ENCODE measurements at places on chromosomes 4 and X.

DNA sequence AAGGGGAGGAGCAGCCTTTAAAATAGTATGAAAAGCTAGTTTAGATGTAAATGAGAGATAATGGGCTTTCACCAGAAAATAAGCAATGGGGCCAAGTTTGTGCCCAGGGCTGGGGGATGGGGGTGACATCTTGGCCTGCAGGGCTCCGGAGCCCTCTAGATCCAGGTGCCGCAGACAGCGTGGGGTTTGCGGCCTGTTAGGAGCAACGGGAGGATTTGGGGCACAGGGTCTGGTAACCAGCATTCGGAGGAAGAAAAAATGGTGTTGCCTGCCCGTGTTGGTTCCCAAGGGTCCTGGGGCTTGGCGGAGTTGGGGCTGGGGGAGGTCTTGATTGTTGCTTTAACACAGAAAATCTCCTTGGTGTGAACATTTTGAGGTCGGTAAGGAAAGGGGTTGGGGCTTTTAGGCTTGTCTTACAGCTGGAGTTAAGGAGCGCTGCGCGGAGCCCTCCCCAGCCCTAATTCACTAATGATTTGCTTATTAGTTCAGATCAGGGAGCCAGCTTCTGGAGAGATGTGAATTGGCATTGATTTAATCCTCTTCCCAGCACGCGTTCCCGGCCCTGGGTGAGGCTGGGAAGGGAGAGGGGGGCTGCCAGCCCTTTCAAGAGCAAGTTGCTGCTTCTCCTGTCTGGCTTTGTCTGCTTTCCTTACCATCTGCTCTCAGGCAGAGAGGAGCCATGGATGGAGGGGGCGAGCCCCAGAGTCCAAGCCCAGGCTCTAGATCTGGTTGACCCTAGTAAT, 443.4 kb downstream of the BCOR start:
- H3K27ac ChIP-seq = peak overlapping the region; percentile 72
- peak overlapping the region; percentile 72 for H3K4me3 ChIP-seq
- H3K27me3 ChIP-seq = no peaks in the 10 kb centered on the region

- no peak overlapping the region for H3K27ac ChIP-seq
- H3K4me3 ChIP-seq = no peak overlapping the region
- H3K27me3 ChIP-seq = no peaks in the 10 kb centered on the region
- H3K36me3 ChIP-seq = no peaks in the 10 kb centered on the region
Observed at GRCh38 chr4:181194096-181194495, 1049.1 kb upstream of the TENM3 start.

DNA sequence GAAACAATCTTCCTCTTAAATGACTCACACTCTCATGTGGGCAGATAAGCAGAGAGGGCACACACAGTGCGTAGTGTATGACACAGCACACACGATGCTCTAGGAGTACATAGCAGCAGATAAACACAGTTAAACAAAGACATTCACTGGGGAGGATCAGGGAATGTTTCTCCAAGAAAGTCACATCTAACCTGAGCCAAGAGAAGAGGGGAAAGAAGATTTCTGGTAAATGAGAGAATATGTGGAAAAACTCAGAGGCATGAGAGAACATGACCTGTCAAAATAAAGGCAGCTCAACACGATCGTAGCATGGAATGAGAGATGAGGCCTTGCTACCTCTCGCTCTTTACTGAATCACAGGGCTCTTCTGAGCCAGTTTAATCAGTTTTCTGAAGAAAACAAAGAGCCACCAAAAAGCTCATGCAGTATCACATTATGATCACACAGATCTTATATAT, 251.0 kb downstream of the ANK2 start:
- H3K4me1 ChIP-seq = peaks cover 19% of the 10 kb centered on the region
- no peak for DNase-seq
- peaks cover 4% of the 10 kb centered on the region for H3K36me3 ChIP-seq
- peak overlapping the region; percentile 7 for H3K4me3 ChIP-seq
- peaks cover 2% of the 10 kb centered on the region for H3K27me3 ChIP-seq

GRCh38 chrX:133448512-133449076, 33.3 kb upstream of the GPC4 start:
- H3K4me3 ChIP-seq = no peak overlapping the region
- no peaks in the 10 kb centered on the region for H3K36me3 ChIP-seq
- DNase-seq = no peak
- no peaks in the 10 kb centered on the region for H3K27me3 ChIP-seq

DNA sequence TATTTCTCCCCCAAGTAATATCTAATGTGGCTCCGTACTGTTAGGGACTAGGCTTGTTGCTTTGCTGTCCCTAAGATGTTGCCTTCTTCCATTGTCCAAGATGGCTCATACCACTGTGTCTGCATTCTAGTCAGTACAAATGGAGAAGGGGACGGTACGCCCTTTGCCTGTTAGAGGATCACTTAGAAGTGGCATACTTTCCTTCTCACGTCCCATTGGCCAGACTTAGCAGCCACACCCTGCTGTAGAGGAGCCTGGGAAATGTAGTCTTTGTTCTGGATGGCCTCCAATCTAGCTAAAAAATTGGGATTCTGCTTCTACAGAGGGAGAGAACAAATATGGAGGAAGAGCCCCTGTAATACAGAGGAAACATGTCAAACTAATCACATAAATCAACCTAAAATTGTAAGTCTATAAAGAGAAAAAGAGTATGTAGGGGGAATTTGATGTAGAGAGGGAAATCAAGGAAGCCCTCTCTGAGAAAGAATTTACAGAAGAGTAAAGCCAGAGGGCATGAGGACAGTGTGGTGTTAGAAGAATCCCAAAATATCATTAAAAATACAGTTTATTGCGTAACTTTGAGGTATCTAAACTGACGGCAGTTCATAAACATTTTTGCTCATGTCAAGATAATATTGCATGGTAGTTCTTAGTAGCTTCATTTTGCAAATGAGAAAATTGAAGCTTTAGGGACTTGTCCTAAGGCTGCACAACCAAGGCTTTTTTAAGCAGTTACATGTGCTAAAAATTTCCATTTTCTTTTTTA, 15.1 kb downstream of the PRIMPOL start:
- H3K4me3 ChIP-seq = no peak overlapping the region
- DNase-seq = no peak
- H3K4me1 ChIP-seq = peaks cover 8% of the 10 kb centered on the region
- peaks cover 2% of the 10 kb centered on the region for H3K27me3 ChIP-seq

DNA sequence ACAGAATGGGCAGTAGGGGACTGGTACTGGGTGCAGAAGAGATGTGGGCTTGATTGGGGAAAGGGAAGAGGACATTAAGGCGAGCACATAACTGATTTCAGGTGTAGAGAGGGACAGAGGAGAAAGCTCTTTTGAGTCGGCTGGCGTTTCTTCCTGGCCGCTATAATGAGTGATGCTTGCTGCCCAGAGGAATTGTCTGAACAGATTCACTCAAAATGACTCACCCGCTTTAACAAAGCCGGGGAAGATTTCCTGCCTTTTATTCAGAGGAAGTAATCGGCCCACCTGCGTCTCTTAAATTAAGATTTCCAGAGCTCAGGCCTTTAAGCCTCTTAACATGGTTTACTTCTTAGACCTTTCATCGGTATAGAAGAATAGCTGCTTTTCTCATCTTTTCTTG, 102.1 kb upstream of the AP1S2 start:
- H3K27me3 ChIP-seq = no peaks in the 10 kb centered on the region
- H3K4me1 ChIP-seq = no peaks in the 10 kb centered on the region
- no peak overlapping the region for H3K4me3 ChIP-seq
- peak overlapping the region; percentile 14 for H3K27ac ChIP-seq
- DNase-seq = no peak

DNA sequence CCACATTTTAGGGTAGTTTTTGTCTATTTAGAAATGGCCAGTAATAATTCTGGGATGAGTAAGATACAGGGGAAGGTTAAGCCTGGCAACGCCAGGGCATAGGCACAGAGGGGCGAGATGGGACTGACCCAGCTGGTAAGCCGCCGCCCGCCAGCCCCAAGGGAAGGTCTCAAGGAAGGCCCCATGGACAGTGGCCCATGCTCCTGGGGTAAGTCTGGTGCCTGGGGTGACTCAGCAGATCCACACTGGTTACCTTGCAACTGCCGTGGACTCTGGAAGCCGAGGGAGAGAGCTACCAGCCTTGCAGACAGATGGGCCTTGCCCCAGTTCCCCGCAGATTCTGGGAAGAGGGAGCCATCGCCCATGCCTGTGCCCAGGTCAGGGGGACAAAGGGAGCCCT, 179.4 kb downstream of the AFAP1 start:
- H3K27ac ChIP-seq = no peak overlapping the region
- DNase-seq = no peak
- peak overlapping the region; percentile 46 for H3K4me3 ChIP-seq
- H3K27me3 ChIP-seq = peaks cover 53% of the 10 kb centered on the region
- peaks cover 5% of the 10 kb centered on the region for H3K36me3 ChIP-seq

DNA sequence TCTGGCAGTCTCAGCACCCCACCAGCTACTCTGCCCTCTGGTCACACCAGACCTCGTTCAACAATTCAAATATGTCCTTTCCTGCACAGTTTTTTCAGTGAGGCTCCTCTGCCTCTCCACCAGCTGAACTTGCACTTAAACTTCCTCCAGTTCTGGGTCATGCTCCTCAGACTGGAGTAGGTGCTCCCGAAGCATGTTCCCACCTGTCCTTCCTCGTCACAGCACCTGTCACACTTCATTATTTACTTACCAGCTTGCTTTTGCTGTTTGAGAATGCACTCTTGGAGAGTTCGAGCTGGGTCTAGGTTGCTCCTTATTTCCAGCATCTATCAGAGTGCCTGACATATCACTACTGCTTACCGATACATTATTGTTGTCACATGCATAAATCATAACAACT, 144.8 kb upstream of the TTC29 start:
- no peak for DNase-seq
- peaks cover 2% of the 10 kb centered on the region for H3K27me3 ChIP-seq
- H3K36me3 ChIP-seq = no peaks in the 10 kb centered on the region

DNA sequence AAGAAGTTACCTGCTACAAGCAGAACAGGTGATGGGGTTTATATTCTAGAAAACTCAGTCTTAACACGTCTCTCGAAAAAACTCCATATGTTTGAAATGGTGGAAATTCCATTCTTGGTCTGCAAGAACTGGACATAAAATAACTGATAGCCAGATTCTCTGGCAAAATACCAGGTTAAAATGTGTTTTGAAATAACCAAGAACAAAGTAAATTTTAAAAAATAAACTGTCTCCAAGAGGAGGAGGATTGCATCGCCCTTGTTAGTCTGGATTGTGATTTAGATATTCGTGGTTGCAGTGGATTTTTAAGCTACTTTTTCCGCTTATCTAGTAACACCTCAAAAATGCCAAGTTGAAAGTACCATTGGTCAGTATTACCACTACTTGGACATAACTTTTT, 40.8 kb downstream of the CENPU start:
- H3K27ac ChIP-seq = no peak overlapping the region
- H3K27me3 ChIP-seq = no peaks in the 10 kb centered on the region
- no peak for DNase-seq
- H3K4me3 ChIP-seq = no peak overlapping the region
- H3K36me3 ChIP-seq = no peaks in the 10 kb centered on the region
- H3K4me1 ChIP-seq = no peaks in the 10 kb centered on the region

- H3K4me3 ChIP-seq = no peak overlapping the region
- H3K27me3 ChIP-seq = no peaks in the 10 kb centered on the region
- peaks cover 8% of the 10 kb centered on the region for H3K4me1 ChIP-seq
- H3K36me3 ChIP-seq = no peaks in the 10 kb centered on the region
Observed at GRCh38 chr4:94038195-94038594, 169.5 kb upstream of the SMARCAD1 start.

DNA sequence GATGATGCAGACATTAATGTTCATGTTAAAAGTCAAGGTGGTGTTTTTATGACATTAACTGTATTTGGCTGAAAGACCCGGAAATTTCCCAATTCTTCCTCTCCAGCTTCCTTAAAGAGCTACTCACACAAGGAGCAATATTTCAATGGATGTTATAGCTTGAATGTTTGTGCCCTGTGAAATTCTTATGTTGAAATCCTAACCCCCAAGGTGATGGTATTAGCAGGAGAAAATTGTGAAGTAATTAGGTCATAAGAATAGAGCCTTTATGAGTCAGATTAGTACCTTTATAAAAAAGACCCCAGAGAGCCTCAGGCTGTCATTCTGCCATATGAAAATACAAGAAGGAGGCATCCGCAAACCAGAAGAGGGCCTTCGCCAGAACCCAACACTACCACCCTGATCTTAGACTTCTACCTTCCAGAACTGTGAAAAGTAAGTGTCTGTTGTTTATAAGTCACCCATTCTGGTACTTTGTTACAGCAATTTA, 3.6 kb downstream of the TLR1 start:
- H3K4me1 ChIP-seq = no peaks in the 10 kb centered on the region
- no peak overlapping the region for H3K4me3 ChIP-seq
- no peaks in the 10 kb centered on the region for H3K27me3 ChIP-seq
- DNase-seq = no peak
- H3K36me3 ChIP-seq = peaks cover 9% of the 10 kb centered on the region

DNA sequence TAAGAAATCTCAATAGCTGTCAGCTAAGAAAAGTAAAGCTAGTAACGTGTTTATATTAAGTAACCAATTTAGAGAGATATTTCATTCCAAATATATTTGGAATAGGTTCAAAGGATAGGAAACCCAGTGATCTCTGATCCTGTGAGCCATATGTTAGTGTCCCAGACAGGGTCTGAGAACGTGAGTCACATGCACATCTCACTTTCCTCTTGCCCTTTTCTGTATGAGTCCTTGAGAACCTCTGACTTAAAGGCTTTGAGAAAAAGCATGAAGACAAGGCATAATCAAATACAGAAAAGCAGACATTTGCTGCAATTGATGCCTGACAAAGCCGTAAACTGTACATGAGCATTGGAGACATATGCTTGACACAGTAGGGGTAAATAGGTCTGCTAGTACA, 655.1 kb upstream of the ADGRL3 start:
- H3K27ac ChIP-seq = no peak overlapping the region
- DNase-seq = no peak
- H3K4me1 ChIP-seq = peaks cover 2% of the 10 kb centered on the region
- no peaks in the 10 kb centered on the region for H3K27me3 ChIP-seq
- no peaks in the 10 kb centered on the region for H3K36me3 ChIP-seq
- no peak overlapping the region for H3K4me3 ChIP-seq

- peaks cover 2% of the 10 kb centered on the region for H3K27me3 ChIP-seq
- peaks cover 23% of the 10 kb centered on the region for H3K4me1 ChIP-seq
- no peaks in the 10 kb centered on the region for H3K36me3 ChIP-seq
- no peak overlapping the region for H3K27ac ChIP-seq
- no peak overlapping the region for H3K4me3 ChIP-seq
- no peak for DNase-seq
Observed at GRCh38 chrX:24153796-24154189, 4.3 kb downstream of the ZFX start.

DNA sequence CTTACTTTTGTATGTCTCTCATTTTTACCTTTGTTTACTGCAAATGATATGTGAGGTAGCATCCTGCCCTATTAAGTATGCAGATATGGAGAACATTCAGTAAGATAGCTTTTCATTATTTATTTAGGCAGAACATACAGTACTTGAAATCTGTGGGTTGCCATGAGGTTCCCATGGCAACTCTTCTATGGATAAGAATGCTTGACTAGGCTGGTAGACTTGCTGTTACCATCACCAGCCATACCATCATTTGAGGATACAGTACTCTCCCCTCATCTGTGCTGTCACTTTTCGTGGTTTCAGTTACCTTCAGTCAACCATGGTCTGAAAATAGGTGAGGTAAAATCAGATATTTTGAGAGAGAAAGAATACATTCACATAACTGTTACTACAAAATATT, 56.7 kb downstream of the NAF1 start:
- no peaks in the 10 kb centered on the region for H3K4me1 ChIP-seq
- H3K36me3 ChIP-seq = no peaks in the 10 kb centered on the region
- no peaks in the 10 kb centered on the region for H3K27me3 ChIP-seq
- H3K27ac ChIP-seq = no peak overlapping the region

- no peaks in the 10 kb centered on the region for H3K36me3 ChIP-seq
- no peak for DNase-seq
- H3K4me1 ChIP-seq = peaks cover 10% of the 10 kb centered on the region
- H3K4me3 ChIP-seq = no peak overlapping the region
- peaks cover 9% of the 10 kb centered on the region for H3K27me3 ChIP-seq
- no peak overlapping the region for H3K27ac ChIP-seq
Observed at GRCh38 chr4:829761-830600, 4.1 kb upstream of the CPLX1 start.

Measured in glutamatergic neuron (in vitro differentiated cells).